ENCODE measurements at places on chromosomes 3 and 15. TPM values are rescaled to one million over a fixed set of nuclear protein-coding genes. Genes with fewer than 3 reads are reported as not detected.

LRRC2 gene
- 122 TPM for total RNA-seq

TRANK1 gene
- 3.4 TPM for total RNA-seq

DNA sequence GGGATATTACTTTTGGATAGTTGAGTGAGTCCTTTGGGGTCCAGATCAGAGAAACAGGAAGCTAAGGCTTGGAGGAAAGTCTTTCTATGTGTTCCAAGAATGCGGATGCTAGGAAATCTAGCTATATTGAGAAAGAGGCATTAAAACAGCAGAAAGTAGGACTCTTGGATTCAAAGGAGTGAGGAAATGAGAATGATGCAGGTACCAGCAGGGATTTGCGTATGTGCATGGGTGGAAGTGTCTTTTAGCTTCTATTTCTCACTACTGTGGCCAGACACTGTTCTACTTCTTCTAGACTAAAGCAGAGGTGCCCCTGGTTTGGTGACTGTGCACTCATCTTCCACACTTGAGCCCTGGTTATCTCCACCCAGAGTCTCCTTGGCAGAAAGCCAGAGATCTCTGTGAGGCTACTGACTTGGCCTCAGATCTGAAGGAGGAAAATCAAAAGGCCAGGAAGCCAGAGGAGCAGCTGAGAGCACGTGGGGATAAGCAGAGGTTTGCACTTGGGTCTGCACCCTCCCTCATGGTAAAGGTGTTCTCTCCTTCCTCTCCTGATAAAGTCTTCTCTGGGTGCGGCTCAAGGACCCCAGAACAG is 44.3 kb downstream of the ATP2B2 start:
- no peak for DNase-seq

GP5 gene
- total RNA-seq = not detected

GRCh38 chr3:23312866-23313265 is 109.7 kb downstream of the UBE2E2 start:
- no peak for DNase-seq
